A549 treated with AZD2906 at 1 μM for 4 hours (cell line): ENCODE measurements at places on chromosomes 13 and 19. TPM values are rescaled to one million over a fixed set of nuclear protein-coding genes. Genes with fewer than 3 reads are reported as not detected.

Gene ZNF444
- 16.8 to 29.7 TPM (median 28.7 TPM) in 5 replicates for total RNA-seq

Gene ZNF534
- total RNA-seq: not detected in 5 replicates

Gene C5AR1
- 1.1 to 2.9 TPM (median 2.2 TPM) in 5 replicates for total RNA-seq

Gene ZNF577
- 0.03 to 0.07 TPM in 2 of 5 replicates, not detected in the others for total RNA-seq

Gene OR7E24
- 0.06 TPM in 1 of 5 replicates, not detected in the others for total RNA-seq
